ENCODE measurements at places on chromosomes 7 and 10.

DNA sequence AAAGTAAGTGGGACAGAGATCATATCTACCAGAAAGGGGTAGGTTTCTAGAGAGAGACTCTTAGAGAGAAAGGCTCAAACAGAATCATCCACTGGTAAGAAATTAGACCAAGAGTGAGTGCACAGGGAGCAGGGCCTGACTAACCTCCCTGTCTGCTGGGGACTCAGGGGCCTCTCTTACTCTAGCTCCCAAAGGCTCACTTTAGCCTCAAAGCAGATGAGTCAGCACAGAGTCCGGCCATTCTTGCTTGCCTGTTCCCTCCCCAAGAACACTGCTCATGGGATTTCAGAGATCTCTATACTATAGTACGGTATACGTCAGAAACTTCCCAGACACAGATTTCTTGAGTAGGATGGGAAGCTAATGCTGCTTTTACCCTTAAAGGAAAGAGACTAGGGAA, 32.7 kb downstream of the RBM28 start:
- no peak for DNase-seq

GRCh38 chr7:32336726-32337125, 153.5 kb downstream of the LSM5 start:
- DNase-seq, result no peak

DNA sequence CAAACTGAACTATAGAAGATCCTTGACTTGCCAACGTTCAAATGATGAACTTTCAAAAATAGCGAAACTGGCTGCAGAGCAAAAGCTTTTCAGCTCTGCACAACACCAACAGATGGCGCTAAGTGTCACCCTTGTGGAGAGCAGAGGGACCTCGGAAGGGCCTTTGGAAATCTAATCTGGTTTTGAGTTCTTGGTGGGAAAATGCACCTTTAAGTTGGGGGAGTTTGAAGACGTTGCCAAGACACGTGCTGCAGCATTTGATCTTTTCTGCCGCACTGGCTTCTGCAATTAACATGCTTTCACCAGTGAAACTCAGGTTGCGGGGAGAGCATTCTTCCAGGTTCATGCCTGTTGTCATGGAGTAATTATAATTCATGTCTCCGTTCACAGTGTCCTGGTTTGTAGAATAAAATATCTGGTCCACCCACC, 26.3 kb upstream of the WDR11 start:
- no peak for DNase-seq

- DNase-seq, result no peak
Measured at GRCh38 chr10:47038881-47039561, 127.8 kb downstream of the PTPN20 start.

DNA sequence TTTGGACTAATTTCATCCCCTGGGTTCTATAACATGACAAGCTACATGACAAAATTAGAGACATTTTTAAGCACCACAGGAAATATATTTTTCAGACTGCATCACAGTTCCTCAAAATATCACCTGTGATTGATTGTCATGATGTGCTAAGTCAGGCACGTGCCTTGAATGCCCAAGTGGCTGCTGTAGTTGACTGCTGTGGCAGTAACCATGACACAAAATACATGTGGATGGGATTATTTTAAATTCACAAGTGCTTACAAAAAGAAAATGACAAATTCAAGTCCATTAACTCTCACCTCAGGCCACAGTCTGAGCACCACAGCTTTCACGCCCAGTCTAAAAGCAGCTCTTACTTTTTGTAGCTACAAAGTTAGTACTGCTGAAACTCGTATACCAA, 45.5 kb downstream of the TNPO3 start:
- DNase-seq, result no peak

DNA sequence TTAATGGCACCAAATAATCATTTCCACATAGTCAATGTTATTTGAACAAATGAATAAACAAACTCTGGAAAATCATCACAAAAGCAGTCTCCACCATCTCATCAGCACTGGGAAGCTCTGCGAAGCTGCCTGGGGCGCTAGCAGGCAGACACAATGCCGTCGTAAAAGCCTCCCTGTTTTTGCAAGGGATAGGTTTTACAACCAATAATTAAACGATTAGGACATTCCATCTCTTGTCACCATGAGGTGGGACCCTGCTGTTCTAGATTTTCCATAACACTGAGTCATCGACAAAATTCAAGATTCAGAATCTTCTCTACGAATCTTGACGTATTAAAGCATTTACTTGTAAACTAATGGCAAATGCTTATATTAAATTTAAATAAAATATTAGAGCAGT, 172.8 kb upstream of the AKR1E2 start:
- no peak for DNase-seq

DNA sequence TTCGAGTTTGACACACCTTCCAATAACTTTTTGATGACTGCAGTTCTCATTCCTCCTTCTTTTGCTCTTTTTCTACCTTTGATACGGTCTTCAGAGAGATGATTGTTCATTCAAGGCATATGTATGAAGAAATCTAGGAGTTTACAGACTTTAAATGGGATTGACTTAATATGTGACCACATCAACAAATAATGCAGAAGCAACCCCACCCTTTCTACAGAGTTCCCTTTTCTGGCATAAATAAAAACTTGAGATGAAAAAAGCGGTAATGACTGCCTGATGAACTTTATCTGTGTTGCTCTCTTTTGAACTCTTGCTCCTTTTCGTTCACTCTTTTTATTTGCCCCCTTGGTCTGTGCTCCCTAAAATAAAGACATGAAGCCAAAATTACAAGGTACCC, 161.7 kb downstream of the C7orf25 start:
- DNase-seq, result no peak

DNA sequence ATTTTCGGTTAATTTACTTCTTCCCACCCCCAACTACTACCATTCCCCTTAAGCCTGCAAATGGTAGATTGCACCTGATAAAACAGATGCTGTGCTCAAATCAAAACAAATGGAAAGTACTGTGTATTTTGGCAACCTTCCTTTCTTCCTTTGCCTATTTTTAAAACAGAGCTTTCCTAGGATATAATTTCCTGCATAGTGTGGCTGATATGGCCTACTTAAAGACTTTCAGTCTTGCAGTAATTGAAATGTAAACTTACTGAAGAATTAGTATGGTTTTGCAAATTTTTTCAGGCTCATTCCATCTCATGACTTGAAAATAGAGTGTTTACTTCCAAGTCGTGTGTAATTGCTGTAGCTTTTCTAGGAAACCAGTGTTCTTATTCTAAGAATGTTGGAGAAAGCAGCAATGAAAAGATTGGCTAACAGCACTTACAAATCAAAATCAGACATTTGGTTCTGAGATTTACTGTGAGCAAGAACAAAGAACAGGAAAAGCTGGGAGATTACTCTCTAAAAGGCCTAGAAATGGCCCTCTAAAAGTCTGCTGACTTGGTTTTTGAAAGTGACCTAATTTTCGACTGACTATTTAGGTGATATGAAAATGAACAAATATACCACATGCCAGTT, 52.0 kb downstream of the REEP3 start:
- no peak for DNase-seq

DNA sequence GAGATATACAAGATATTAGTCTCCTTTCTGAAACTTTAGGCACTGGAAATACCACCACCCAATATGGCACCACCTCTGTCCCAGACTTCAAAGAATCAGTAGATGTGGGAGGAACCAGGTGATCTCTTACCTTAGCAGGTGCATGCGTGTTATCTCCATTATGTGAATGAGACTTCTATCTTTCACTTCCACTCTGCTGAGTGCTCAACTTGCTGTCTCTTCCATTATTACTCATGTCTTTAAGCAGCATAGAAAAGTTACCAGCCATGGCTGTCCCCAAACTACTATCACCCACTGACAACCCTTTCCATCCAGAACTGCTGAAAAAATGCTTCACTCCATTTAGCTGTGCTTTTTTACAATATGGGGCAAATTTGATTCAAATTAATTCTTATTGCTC, 101.5 kb upstream of the PRSS1 start:
- DNase-seq, result no peak
